AG08395 (cell line): ENCODE measurements at places on chromosomes 6 and 20.
A peak's percentile ranks its signal among the peaks of the same experiment; 100 is the strongest.

DNA sequence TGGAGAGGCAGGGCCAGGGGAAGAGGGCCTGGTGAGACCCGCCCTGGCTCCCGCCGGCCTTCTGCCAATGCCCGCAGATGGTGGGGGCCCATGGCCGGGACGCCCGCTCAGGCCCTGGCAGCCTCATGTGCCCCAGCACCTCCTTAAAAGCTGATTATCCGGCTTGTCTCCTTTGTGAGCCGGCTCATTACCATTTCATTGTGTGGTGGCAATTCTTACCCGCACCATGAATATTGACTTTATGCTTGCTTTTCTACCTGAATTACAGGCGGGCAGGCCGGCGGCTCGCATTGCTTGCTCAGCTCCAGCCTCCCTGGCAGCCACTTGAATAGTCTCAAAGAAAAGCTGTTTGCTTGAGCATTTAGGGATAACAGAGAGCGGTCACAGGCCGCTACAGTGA lies 120.0 kb upstream of the JAG1 start:
- no peak for DNase-seq

DNA sequence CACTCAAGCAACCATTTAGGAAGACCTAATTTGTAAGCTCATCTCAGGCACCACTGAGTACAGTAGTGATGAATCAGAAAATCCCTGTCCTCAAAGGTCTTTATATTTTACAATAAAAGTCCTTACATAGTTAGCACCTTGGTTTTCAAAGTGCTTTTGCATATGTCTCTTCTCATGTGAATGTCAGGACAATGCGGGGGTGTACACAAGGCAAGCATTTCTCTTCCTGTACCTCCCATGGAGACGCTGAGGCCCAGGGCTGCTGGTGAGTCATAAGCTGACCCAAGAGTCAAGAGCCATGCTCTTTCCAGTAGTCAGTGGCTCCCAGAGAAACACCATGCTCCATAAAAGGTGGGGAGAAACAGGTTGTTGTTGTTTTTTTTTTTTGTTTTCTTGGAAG lies 174.0 kb downstream of the GJA10 start:
- peak; percentile 56 for DNase-seq

DNA sequence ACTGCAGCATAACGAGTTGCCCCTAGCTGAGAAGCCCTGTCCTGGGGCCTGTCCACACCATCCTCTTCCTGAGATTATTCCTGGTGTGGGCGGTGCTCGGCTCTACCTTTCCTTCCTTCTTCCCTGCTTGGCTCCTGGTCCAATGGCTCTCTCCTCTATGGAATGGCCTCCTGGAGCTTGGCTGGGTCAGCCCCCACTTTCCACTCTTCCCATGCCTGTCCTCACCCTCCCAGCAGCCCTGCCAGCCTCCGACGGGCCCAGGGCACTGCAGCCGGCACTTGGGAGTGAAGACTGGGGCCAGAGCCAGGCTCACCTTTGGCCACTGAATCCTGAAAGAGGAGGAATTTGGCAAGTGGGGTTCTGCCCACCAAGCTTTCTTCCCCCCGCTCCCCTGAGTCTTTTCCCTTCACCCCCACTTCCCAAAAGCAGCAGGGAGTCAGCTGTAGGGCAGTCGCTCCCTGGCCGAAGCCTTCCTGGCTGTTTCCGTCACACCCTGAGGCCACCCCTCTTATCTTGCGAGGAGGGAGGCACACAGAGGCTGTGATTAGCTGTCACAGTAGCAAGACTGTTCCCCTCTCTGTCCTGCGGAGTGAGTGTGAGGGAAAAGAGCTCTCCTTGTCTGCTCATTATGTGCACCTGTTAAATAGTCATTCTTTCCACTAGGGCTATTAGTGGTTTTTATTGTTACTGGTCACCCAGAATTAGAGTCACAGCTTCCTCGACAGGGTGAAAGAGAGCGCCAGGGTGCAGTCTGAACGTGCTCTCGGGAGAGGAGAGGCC lies 6.3 kb upstream of the CDSN start:
- no peak for DNase-seq

DNA sequence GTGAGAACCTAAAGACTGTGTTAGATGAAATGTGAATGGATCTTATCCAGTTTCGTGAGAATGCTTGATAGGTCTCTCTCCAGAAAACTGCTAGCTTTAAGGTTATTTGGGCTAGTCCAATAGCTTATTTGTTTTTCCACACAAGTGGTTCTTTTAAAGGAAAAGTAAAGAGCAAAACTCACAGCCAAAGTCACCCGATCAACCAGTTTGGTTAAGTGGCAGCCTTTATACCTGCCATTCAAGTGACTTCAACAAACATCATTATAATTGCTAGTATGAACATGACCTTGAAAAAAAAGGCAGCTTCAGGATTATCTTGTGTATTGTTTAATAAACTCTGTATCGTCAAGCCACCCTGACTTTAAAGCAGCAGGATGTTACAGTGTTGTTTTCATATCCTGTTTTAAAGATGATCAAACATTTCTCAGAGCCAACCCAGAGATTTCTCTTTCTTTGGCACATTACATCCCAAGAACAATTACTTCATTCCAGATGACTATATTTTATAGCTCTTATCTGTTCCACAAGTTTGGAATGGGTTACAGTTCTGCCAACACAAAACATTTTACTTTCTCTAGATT lies 253.4 kb downstream of the EPHA7 start:
- no peak for DNase-seq

- peak; percentile 60 for DNase-seq
Measured at GRCh38 chr6:143125864-143126573, 65.3 kb downstream of the AIG1 start.

- no peak for DNase-seq
Measured at GRCh38 chr6:130882370-130882769, 55.2 kb downstream of the SMLR1 start.

- no peak for DNase-seq
Measured at GRCh38 chr6:138203315-138203714, 15.0 kb downstream of the PBOV1 start.

GRCh38 chr6:49856282-49856681 lies 10.1 kb downstream of the CRISP1 start:
- no peak for DNase-seq

GRCh38 chr6:99345164-99345563 lies 4.3 kb downstream of the FAXC start:
- DNase-seq: no peak

DNA sequence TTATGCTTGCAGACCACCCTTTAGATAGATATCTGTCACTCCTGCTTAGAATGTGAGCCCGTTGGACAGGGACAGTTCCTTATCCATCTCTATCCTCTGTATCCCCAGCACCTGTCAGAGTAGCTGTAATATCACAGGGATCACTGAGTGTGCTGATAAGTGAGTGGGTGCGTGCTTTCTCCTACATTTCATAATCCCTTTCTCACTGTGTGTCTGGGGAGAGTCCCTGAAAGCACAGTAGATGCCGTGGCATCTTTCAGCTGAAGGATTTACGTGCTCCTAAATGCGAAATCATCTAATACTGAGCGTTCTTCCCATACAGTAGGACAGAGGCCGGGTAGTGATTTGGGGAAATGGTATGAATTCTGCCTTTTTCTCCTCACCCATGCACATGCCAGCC lies 198.9 kb upstream of the SASH1 start:
- no peak for DNase-seq

DNA sequence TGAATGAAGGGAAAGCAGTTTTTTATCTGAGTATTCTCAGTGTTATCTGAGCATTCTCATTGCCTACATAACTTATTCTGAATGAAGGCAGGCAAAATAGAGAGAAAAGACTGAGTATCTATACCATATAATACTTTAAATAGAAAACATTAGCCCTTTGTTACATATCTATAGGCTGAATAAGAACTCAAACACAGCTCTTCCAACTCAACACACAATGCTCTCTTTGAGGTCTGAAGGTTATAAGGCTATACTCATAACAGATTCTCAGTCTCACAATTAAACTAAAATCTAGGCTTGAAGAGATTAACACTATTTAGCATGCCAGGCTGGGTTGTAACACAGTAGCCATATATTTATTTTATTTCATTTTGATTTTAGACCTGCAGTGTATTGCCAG lies 56.9 kb downstream of the EYS start:
- DNase-seq: no peak

- DNase-seq: no peak
Measured at GRCh38 chr6:36246506-36247268, 23.2 kb upstream of the PNPLA1 start.

DNA sequence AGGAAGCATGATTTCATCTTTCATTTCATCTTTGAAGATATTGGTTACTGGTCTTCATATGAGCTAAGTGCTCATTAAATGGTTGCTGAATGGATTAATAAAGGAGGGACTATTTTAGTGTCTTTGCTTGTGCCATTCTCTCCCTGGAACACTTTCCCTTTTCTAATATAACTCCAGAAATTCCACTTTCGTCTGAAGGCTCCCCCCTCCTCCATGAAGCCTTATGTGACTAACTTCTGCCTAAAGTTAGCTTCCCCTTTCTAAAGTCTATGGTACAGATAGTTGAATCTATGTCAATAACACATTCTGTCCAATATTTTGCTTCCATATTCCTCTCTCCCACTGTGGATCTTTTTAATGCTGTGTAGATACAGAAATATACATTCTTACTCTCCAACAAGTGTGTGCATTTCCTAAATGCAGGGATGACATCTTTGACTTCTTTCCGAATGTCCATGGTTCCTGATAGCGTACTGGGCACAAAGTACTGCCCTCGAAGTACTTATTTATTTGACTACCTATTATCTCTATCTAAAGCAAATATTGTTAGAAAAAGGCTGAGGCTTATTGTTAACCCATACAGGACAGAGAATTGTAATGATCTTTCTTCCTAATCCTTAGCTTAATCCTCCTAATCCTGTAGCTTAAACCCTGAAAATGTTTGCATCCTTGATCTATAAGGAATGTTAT lies 84.7 kb upstream of the ELOVL5 start:
- DNase-seq: no peak

- DNase-seq: no peak
Measured at GRCh38 chr6:43953794-43954310, 173.4 kb downstream of the MRPL14 start.

GRCh38 chr20:5835871-5836270 lies 85.7 kb downstream of the SHLD1 start:
- peak; percentile 61 for DNase-seq

GRCh38 chr20:21246161-21246560 lies 57.0 kb upstream of the XRN2 start:
- no peak for DNase-seq

- no peak for DNase-seq
Measured at GRCh38 chr6:127462376-127462775, 3.2 kb upstream of the KIAA0408 start.

DNA sequence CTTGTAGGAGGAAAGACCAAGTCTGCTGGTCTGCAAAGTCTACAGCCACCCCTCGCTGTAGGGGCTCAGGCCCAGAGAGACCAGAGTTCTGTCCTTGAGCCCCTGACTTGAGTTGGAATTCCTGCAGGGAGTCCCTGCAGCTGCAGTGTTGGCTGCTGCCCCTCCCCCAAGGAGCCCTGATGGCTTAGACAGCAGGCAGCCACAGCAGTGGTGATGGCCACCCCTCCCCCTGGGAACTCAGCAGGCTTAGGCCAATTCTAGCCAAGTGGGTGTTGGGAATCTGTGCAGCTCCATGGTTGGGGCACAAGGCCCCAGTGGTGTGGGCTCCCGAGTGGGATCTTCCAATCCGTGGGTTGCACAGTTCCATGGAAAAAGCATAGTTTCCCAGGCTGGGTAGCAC lies 345.4 kb downstream of the CD109 start:
- no peak for DNase-seq

DNA sequence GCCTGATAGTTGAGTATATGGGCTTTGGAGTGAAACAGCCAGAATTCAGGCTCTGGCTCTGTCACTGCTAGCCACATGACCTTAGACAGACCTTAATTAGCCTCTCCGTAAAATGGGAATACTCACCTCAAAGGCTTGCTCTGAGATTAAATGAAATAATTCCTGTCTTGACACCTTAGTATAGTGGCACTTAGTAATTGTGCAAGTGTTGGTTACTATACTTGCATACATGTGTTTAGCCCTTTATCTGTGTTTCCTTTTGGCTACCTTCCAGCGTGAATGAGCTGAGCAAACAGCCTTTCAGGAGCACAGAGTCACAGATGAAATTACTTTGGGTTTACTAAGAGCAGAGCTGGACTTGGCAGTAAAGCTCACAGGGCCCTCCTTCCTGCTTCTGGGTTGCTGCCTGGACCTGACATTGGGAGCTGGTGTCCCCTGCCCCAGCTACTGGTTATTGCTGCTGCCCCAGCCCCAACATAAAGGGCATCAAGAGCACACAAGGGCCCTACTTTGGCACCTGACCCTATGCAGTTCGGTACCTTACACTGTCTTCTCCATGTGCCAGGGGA lies 32.8 kb downstream of the CD164 start:
- peak; percentile 79 for DNase-seq

GRCh38 chr6:123812621-123813020 lies 9.0 kb downstream of the NKAIN2 start:
- DNase-seq: no peak

DNA sequence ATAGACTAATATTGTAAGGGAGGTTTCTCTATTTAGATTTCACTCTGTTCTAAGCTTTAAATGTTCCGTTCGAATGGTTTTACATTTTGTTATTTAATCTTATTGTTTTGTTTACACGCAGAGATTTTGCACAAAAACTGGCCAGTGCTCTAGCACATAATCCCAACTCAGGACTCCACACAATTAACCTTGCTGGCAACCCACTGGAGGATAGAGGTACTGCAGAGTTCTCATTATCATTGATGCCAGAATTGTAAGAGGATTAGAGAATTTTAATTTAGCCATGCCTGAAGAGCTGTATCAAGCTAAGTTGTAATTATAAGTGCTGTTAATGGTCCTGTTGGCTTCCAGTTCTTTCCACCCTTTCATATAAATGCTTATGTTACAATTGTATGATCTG lies 179.7 kb upstream of the SCGN start:
- no peak for DNase-seq

DNA sequence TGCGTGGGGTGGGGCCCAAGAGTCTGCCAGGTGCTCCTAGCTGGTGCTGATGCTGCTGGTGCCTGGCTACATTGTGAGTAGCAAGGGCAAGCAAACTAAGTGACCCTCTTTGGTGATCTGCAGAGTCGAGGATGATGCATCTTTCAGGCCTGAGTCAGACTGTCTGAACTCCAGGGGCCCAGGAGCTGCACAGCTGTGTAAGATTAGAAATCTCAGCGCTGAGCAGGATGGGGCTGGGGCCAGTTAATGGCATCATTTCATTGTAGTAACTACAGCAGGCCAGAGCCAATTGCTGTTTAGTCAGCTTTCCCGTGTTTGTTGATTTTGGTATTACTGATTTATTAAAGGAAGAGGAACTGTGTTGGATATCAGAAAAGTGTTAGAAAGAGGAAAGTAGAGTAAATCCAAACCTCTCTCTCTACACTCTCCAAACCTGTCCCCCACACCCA lies 365.2 kb downstream of the PAX1 start:
- peak; percentile 44 for DNase-seq

DNA sequence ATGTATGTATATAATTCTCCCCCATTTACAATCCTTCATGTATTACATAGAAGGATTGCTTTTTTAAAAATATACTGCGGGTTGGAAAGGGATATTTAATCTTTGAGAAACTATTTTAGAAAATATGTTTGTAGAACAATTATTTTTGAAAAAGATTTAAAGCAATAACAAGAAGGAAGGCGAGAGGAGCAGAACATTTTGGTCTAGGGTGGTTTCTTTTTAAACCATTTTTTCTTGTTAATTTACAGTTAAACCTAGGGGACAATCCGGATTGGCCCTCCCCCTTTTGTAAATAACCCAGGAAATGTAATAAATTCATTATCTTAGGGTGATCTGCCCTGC lies 3.6 kb downstream of the FOXC1 start:
- DNase-seq: no peak

- DNase-seq: no peak
Measured at GRCh38 chr20:58868795-58869194, 16.3 kb downstream of the GNAS start.

GRCh38 chr6:132320007-132320406 lies 81.3 kb downstream of the MOXD1 start:
- DNase-seq: no peak
